ENCODE measurements at places on chromosomes 16 and 17.

- DNase-seq = no peak
Measured at GRCh38 chr17:34841467-34841866, 119.8 kb downstream of the CCT6B start.

DNA sequence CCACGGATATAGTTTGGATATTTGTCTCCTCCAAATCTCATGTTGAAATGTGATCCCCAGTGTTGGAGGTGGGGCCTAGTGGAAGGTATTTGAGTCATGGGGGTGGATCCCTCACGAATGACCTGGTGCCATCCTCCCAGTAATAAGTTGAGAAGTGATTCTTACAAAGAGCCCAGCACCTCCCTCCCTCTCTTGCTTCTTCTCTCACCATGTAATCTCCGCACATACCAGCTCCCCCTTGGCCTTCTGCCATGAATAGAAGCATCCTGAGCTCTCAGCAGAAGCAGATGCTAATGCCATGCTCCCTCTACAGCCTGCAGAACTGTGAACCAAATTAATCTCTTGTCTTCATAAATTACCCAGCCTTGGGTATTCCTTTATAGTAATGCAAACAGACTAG lies 41.9 kb upstream of the RBBP6 start:
- DNase-seq = no peak

DNA sequence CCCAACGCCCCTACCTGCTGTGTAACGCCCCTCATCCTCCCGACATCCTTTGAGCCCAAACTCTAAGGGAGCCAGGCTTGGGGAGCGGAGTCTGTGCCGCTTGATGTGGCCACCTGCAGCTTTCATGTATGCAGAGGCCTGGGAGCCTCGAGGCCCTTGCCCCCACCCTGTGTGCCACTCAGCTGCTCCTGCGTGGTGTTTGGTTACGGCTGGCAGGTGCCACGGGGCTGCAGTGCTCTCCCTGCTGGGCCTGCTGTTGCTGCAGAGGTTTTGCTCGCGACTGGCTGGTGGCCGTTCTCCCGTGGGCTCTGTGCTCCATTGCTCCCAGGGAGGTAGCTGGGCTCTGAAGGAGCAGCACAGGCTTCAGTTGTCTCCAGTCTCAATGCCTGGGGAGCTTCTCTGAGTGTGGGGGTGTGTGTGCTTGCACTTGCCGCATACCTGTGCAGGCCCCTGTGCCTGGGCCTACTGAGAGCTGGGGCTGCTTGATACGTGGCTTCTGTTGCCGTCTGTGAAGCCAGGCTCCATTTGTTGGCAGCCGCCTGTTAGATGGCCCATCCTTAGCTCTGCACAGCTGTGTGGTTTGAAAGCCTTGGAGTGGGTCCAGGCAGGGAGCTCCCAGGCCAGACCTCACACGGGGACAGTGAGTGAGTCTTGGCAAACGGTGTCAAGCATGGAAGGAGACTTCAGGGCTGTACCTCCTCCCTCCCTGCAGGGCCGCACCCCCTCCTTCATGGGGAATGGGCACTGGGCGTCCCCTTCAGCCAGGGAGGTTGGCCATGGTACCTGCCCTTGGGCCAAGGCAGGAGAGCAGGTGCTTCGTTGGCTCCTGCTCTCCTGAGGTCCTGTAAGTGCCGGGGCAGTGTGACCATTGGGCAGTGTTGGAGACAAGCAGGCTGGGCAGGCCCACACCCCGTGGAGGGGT lies 47.2 kb downstream of the PDPK1 start:
- DNase-seq = no peak

- no peak for DNase-seq
Measured at GRCh38 chr17:8223356-8224126, 13.2 kb upstream of the AURKB start.

GRCh38 chr16:31480851-31481536 lies 1.9 kb upstream of the SLC5A2 start:
- DNase-seq = no peak

GRCh38 chr17:40464392-40464855 lies 21.2 kb downstream of the IGFBP4 start:
- DNase-seq = no peak

GRCh38 chr17:37820313-37820994 lies 75.6 kb upstream of the HNF1B start:
- DNase-seq = no peak

GRCh38 chr17:35429702-35430101 lies 2.6 kb downstream of the SLFN12 start:
- no peak for DNase-seq

GRCh38 chr17:4483012-4483840 lies 15.5 kb upstream of the SPNS2 start:
- no peak for DNase-seq

DNA sequence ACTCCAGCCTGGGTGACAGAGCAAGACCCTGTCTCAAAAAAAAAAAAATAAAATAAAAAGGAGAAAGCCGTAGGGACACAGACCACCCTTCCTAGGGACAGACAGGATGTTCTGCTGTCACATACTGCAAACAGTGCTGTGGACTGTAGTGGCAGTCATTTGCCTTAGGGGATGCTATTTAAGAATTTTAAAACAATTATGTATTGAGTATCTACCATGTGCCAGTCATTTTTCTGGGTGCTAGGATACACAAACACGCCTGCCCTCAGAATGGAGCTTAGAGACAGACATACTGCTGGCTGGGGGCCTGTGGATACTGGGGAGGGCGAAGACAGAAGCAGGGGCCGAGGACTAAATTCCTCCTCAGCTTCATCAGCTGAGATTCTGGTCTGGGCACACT lies 45.5 kb downstream of the MRC2 start:
- no peak for DNase-seq

DNA sequence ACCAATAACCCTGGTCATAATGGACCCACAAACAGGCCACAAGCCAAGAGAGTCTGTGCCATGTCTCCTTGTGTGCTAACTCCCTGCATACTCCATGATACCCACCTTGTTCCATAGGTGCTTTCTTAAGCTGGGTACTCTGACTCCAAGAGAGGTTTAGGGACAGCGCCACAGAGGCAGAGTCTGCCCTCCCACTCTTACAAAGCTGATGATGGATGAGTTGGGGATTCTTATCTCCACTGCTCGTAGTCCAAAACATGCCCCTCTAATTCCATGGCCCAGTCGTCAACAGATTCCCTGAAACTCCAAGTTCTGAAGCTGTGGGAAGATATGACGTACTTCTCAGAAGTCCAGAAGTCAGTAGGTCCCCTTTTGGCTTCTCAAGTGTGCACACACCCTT lies 184.4 kb upstream of the CCL2 start:
- DNase-seq = no peak

- no peak for DNase-seq
Measured at GRCh38 chr17:31492880-31493655, 101.6 kb downstream of the RAB11FIP4 start.

- no peak for DNase-seq
Measured at GRCh38 chr17:46122486-46122871, 70.8 kb downstream of the KANSL1 start.

- no peak for DNase-seq
Measured at GRCh38 chr16:81904320-81904719, 107.0 kb downstream of the SDR42E1 start.

- DNase-seq = no peak
Measured at GRCh38 chr16:86368261-86368660, 142.1 kb upstream of the FOXF1 start.

DNA sequence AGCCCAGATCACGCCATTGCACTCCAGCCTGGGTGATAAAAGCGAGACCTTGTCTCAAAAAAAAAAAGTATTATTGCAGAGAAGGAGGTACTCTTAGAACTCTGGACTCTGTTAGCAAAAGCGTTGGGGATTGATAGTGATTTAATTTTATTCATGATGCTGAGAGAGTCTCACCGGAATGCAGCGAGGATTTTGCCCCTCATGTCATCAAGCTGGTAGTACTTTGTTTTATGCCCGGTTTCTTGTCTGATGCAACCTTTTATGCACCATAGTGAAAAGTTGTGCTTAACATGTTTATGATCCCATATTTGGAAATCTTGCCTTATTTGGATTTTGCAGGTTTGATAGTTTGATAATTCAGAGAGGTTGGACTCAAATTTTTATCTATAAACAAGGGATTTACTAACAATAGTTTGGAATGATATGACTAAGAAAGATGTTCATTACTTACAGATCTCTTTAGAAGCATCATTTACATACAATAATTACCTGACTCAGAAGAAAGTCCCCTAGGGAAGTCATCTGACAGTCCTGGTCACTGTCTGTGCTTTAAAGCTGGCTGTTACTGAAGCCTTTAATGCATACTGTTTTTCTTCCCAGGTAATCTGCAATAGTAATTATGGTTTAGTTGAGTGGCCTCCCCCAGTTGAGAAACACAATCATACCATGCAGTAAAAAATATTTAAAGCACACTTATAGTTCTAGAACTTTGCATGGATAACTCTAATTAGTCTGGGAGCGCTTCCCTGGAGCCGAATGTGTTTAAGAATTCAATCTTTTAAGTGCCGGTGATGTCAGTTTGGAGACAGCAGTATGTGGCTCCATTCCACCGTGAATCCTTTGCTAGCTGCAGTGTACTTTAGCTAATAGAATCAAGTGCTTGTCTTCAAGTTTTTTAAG lies 120.9 kb downstream of the PRKCA start:
- no peak for DNase-seq

GRCh38 chr17:8700546-8700945 lies 44.1 kb downstream of the CCDC42 start:
- DNase-seq = no peak

DNA sequence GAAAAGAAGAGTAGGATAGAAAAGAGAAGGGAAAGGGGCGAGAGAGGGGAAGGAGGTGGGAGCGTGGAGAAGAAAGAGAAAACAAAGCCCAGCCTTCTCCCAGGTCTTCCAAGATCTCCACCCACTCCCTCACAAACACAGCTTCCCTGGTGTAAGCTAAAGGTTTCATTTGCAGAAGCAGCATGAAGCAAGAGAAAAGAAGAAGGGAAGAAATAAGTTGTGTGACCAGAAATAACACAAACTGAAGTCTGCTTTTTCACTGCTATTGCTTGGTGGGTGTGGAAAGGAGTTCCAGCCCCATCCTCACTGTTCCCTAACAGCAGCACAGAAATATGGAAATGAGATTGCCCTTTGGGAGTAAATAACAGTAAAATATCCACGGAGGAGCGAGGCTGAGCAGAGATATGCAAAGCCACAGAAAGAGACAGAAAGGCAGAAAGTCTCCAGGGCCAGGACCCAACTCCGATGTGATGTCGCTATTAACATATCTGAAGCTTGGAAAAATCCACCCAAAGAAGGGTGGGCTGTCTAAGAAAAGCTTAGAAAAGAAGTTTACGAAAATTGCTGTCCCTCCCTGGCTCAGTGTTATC lies 10.3 kb upstream of the GAS7 start:
- no peak for DNase-seq

DNA sequence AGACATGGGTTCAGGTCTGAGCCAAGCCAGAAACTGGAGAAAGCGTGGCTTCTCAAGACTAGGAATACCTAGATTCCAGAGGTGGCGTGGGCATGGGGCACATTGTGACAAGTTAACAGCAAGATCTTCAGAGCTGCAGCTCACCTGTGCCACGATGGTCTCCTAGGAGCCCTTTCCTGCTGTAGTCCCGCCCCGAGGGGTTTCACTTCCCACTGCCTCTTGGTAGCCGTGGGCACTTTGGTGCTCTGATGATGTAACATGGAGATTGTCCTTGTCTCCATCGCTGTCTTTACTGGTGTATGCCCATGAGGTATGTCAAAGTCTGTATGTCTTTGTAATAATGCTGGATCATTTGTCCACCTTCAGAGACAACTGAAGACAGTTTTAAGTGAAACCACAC lies 89.7 kb downstream of the WWOX start:
- DNase-seq = no peak

- DNase-seq = no peak
Measured at GRCh38 chr17:41103896-41104295, 1.3 kb upstream of the KRTAP4-9 start.

DNA sequence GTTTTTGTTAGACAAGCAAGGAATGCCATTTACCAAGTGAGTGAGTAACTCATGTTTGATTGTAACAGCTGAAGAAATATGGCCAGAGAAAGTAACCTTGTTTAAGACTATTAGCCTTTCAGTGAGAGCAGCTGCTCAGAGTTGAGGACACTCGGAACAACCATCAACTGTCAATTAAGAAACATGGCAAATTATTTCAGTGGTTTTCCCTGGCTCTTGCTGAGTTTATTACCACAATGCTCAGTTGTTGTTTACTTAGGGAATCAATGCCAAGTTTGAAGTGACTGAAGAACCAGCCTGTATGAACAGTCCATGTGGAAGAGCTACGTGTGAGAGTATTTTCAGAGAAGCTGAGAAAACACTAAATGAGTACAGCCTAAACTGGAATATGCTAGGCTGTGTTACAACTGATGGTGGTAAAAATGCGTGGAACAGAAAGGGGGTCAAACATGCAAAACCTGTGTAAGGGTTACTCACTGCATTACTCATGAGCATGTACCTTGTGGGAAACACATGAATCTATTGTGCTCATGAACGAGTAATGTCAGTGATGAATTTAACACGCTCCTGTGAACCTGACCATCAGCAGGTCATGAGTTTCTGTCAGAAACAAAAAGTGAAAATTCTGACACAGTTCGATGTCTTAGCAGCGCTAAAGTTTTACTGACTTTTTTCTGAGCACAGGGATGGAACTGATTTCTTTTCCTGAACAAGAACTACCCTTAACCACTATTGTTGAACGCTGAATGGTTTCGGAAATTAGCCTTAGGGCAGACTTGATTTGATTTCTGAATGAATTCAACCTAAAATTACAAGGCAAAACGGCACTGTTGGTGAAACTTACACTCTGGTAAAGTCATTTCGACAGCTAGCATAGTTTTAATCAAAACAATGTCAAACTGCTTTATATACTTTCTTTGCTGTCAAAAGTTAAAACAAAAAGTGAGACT lies 33.5 kb downstream of the GNA13 start:
- DNase-seq = peak; percentile 55

DNA sequence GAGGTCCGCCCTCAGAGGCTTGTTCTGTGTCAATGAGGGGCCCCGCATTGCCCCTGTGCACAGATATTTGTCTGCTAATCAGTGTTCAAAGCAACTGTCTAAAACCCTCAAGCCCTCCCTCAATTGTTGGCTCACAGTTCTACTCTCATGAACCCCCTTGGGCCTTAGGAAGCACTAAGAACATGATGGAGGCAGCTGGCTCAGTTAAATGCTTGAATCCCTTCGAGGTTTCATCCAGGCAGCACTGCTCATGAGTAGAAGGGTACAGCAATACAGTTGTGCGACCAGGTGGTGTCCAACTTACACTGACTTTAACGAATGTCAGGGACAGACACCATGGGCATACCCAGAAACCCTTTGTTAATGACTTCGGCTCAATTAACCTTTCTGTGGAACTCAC lies 89.2 kb upstream of the WSCD1 start:
- no peak for DNase-seq

- peak; percentile 70 for DNase-seq
Measured at GRCh38 chr16:80751167-80751566, 53.2 kb downstream of the CDYL2 start.
